Fibroblast of villous mesenchyme (primary cell): ENCODE measurements at places on chromosomes 2 and 18. TPM values are rescaled to one million over a fixed set of nuclear protein-coding genes. Genes with fewer than 3 reads are reported as not detected.

GRCh38 chr2:170823088-170823897 lies 6.6 kb downstream of the GAD1 start:
- DNase-seq, result no peak

KLHL41 gene
- 0.32 and 0.43 TPM in 2 replicates for total RNA-seq

VWA3B gene
- total RNA-seq, result not detected in 2 replicates

TCF4 gene
- total RNA-seq, result 81.5 and 84.6 TPM in 2 replicates

GRCh38 chr18:51881394-51881793 lies 458.6 kb upstream of the DCC start:
- no peak for DNase-seq

DNA sequence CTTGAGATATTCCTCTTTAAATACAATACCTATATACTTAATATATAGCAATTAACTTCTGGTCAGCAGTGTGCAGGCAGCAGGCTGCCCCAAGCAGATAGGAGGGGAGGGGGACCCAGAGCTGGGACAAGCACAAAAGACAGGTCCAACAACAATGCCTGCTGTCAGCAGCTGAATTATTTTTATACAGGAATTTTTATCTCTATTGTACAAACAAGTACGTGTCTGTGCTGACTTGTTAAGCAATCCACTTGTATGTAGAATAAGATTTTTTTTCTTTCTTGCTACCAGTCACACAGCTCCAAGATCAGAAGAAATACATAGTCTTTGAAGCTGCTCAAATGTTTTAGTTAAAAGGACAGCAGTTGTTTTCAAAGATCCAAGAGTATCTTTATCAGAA lies 16.7 kb downstream of the BCL11A start:
- DNase-seq, result no peak

AGXT gene
- not detected in 2 replicates for total RNA-seq

TTN gene
- under 0.01 TPM in 2 replicates for total RNA-seq

MOGAT1 gene
- total RNA-seq, result not detected in 2 replicates

DNA sequence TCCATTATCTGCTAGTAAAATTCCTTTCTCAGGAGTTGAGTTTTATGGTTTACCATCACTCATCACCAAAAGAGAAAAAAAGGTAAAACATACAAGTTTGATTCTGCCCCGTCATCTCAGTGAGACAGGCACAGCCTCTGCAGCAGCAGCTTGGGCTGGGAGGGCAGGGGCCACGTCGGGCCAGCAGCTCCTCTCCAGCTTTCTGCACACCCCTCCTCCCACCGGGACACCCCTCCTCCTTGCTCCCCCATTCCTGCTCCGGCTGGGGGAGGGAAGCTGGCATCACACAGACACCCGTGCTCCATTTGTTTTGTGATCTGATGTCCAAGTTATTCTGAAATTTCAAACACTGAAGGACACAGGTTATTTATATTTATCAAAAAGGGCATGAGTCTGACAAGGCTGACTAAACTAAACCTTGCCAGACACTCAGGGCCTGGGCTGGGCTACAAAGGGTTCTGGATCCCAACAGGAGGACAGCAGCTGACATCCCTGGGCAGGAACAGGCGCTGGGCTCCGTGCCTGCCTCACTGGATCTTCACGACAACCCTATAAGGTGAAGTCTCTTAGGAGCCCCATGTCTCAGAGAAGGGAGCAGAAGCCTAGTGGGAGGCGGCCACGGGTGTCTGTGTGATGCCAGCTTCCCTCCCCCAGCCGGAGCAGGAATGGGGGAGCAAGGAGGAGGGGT lies 71.4 kb downstream of the HDAC4 start:
- DNase-seq, result peak; percentile 55

ANKRD23 gene
- 1.3 TPM in 2 replicates for total RNA-seq

- DNase-seq, result no peak
Measured at GRCh38 chr2:127615511-127616166, 30.3 kb upstream of the GPR17 start.

GRCh38 chr2:168422584-168422983 lies 33.5 kb upstream of the CERS6 start:
- no peak for DNase-seq

DNA sequence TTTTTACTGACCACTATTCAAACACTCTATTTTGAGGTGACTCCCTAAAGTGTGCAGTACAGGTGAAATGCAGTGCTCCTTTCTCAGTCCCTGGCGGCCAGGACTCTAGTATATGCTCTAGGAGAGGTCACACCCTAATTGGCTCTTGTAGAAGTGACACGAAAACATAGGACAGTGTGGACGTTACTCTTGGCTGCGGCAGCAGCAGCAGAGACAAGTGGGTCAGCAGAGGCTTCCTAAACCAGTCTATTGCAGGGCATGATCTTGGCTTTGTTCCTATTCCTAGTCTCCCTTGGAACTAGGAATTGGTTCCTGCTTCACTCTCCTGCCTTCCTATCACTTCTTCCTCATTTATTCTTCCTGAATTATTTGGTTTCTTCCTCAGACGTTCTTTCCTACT lies 10.1 kb upstream of the ONECUT2 start:
- DNase-seq, result no peak

- no peak for DNase-seq
Measured at GRCh38 chr2:501130-501529, 176.1 kb downstream of the TMEM18 start.

GRCh38 chr2:29218550-29219125 lies 103.4 kb downstream of the CLIP4 start:
- DNase-seq, result no peak

GRCh38 chr2:6724605-6725140 lies 141.0 kb downstream of the CMPK2 start:
- DNase-seq, result peak; percentile 3

DNA sequence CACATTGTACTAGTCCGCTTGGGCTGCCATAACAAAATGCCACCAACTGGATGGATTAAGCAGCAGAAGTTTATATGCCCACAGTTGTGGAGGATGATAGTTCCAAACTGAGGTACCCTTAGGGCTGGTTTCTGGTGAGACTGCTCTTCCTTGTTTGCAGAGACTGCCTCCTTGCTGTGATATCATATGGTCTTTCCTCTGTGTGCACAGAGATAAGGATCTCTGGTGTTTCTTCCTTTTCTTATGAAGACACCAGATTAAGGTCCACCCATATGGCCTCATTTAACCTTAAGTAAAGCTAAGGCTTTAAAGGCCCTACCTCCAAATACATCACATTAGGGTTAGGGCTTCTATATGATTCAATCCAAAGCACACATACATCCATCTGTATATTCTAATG lies 738.2 kb upstream of the GCFC2 start:
- DNase-seq, result no peak

DNA sequence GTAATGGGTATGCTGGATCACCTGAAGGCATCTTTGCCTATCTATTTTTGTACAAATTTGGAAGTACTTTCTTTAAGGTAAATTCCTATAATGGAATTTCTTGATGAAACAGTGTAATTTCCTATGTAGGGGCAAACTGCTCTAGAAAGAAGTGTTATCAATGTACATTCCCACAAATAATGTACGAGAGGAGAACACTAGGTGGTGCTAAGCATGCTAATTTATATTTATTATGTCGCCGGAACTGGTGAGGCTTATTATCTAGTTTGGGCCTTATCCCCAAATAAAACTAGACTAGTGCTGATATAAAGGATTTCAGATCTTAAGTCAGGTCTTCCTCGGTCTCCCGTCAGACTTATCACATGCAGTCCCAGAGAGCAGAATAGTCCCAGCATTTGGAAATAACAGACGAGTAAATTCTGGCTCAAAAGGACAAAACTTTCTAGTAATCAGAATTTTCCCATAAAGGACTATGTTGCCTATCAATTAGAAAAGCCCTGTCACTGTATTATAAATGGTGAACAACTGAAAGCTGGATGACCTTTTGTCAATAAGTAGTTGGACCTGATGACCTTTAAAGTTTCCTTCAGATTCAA lies 86.9 kb upstream of the RBBP8 start:
- DNase-seq, result peak; percentile 26

GRCh38 chr2:207337234-207338219 lies 171.8 kb upstream of the KLF7 start:
- DNase-seq, result peak; percentile 76
